ENCODE measurements at places on chromosomes 6 and 20.

- DNase-seq = no peak
Measured at GRCh38 chr6:119533603-119534279, 184.2 kb upstream of the MAN1A1 start.

- DNase-seq = peak; percentile 40
Measured at GRCh38 chr20:62143957-62144825, 622 bp downstream of the SS18L1 start.

- DNase-seq = peak; percentile 42
Measured at GRCh38 chr20:63442100-63442493, 30.4 kb downstream of the KCNQ2 start.

GRCh38 chr6:30686009-30686907 lies at the start of gene PPP1R18:
Gene PPP1R18 (minus strand): TSS chr6:30686645. CDS start chr6:30686018, 627 bp downstream.
- DNase-seq = peak; percentile 88

GRCh38 chr6:134995536-134995935 lies 45.6 kb upstream of the ALDH8A1 start:
- no peak for DNase-seq

Data from stimulated activated effector memory CD8-positive, alpha-beta T cell treated with anti-CD3 and anti-CD28 coated beads, Interleukin-12 subunit alpha, Interleukin-12 subunit beta, amount 100 ng/mL, for 72 hours (primary cell).